ENCODE measurements at places on chromosomes 1 and 21. TPM values are rescaled to one million over a fixed set of nuclear protein-coding genes. Genes with fewer than 3 reads are reported as not detected.

Gene SHE
- not detected for polyA plus RNA-seq

Gene PROK1
- not detected for polyA plus RNA-seq

Gene PLPPR5
- polyA plus RNA-seq = not detected

Gene TRAPPC10
- 42.0 TPM for polyA plus RNA-seq

Gene BMP8B
- polyA plus RNA-seq = 0.31 TPM

Gene CFHR2
- polyA plus RNA-seq = not detected

Gene CAPN9
- polyA plus RNA-seq = not detected

Gene CNKSR1
- not detected for polyA plus RNA-seq

Gene ARHGAP30
- polyA plus RNA-seq = 103 TPM

Gene MRPS6
- polyA plus RNA-seq = 194 TPM

Gene SELL
- polyA plus RNA-seq = 1,884 TPM

Gene ADGRB2
- polyA plus RNA-seq = 2.1 TPM

Gene CACNA1S
- polyA plus RNA-seq = not detected

Gene CCDC27
- not detected for polyA plus RNA-seq

Gene SUCO
- polyA plus RNA-seq = 14.0 TPM

Gene MAP1LC3C
- not detected for polyA plus RNA-seq

Gene IRF6
- not detected for polyA plus RNA-seq

Gene C1orf141
- polyA plus RNA-seq = not detected

Gene ABCG1
- 4.3 TPM for polyA plus RNA-seq

Gene CD53
- polyA plus RNA-seq = 997 TPM

Gene CATSPERE
- 0.31 TPM for polyA plus RNA-seq

Gene SLC50A1
- polyA plus RNA-seq = 59.5 TPM

Gene AADACL4
- not detected for polyA plus RNA-seq

Gene SERPINC1
- polyA plus RNA-seq = not detected

Gene CYYR1
- polyA plus RNA-seq = not detected

Gene CD160
- 493 TPM for polyA plus RNA-seq

Gene CFHR4
- polyA plus RNA-seq = not detected
